ENCODE measurements at places on chromosomes 12 and 14.

DNA sequence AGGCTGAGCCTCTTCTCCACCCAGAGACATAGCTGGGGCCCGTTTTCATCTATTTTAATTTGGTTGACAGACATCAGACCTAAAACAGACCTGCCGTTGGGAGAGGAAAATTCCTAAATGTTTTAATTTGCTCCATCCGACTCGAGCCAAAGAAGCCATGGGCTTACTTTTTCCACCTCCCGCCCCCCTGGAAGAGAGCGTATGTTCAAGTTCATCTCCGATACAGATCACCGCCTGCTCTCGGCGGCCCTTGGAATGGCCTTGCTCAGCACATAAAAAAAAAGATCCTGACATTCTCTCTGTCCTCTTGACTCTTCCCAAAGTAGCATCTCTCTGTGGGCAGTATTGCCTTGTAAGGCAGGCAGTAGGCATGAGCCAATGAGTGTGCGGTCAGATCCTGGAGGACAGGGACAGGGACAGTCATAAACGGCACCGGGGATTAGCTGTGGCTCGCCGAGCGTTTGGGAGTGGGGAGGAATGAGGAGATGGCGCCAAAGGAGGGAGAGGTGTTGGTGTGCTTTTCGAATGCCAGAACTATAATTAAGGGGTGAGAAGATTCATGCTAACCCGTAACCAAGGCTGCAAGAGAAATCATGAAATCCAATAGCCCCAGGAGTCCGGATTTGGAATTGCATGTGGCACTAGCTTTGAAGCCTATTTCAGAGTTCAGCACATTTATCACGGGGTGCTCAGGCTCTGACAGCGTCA is 47.9 kb upstream of the MEG3 start:
- no peak for DNase-seq

DNA sequence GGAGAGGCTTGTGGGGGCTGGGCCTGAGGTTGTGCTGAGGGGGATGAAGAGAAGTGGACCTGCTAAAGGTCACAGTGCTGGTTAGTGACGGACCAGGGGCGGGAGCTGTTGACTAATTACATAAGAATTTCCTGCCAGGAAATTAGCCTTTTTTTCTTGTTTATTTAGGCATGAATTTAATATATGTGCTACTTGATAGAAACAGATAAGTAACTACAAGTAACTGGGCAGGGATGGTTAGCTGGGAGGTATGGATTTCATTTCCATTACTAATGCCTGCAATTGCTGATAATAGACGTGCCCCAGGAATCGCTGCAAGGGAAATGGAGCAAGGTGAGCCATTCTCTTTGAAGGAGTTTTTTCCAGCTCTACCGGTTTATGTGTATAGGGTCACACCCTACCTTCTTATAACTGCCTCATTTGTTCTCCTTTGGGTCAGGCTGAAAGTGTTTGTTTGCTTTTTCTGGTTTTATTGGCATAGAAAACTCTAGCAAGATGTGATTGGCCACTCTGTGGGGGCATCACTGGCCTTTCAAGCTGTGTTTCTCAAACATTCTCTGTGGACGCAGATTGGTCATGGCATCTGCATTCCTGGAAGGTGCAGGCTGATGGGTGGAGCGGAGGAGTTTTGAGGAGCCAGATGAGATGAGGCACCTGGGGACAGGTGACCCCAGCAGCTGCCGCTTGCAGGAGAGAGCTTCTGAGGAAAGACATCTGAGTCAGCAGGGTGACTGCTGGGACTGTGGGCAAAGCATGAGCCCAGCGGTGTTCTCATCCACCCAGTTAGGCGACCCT is 19.0 kb upstream of the GPRC5A start:
- DNase-seq: no peak

GRCh38 chr12:130712346-130713065 is 3.6 kb downstream of the RIMBP2 start:
- DNase-seq: no peak

GRCh38 chr14:41986700-41987099 is 380.0 kb downstream of the LRFN5 start:
- no peak for DNase-seq

DNA sequence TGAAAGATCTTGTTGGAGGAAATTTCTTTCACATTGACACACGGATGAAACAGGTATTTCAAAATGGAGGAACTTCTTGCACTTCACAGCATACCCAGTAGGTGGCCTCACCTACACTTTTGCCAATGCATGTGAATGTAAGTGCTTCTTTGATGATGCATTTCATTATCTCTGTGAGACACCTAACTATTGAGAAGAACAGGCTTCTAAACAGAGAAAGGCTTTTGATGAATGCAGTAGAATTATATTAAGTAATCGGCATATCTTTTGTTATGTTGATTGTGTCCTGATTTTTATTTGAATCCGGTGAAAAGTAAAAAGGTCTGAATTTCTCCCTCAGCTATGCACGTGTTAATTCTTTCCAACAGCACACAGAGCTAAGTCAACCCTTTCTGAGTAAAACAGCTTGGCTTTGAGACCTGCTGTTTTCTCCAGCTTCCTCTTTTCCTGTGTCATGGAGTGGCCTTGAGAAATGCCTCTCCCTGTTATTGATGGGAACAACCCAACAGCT is 399.0 kb downstream of the NAV3 start:
- DNase-seq: peak; percentile 30

DNA sequence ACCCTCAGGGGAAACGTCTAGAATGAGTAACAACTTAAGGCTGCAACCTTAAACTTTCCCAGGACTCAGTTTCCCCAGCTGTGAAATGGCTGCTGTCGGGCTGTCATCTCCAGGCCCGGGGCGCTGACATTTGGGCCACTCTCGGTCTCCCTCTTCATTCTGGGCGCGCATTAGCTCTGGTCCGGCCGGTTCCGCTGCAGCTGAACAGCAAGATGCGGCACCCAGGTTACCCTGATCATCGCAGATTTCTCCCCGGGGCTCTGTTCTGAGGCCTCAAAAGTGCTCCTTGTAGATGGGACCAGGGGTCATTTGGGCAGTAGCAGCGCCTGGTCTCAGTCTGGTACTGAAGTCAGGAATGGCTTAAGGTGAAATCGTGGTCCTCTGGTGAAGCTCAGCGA is 890 bp upstream of the BCL7A start:
- no peak for DNase-seq

- no peak for DNase-seq
These were observed 80.3 kb downstream of the PAPOLA start for GRCh38 chr14:96582411-96582961.

DNA sequence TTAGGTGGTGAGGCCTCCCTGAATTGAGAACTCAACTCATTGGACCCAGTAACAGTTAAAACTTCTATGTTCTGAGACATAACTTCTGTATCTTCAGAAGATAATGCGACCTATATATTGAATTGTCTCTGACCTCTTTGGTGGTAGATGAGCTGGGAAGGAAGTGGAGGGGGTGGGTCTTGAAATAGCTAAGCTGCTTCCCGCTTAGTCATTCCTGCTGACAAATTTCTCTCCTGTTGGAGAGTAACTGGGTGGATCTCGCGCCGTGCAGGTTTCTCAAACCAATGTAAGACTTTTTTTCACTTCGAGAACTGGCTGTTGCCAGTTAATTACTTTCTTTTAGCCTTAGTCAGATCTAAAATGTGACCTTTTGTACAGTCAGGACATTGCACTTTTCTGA is 100.8 kb downstream of the PPHLN1 start:
- no peak for DNase-seq
